AG04450 (cell line): ENCODE measurements at places on chromosomes 7 and 10.
A peak's percentile ranks its signal among the peaks of the same experiment; 100 is the strongest.

- no peak for DNase-seq
These were observed 317.4 kb downstream of the KIF20B start for GRCh38 chr10:90018819-90019218.

- DNase-seq, result no peak
These were observed 88.1 kb downstream of the ANKIB1 start for GRCh38 chr7:92333866-92334265.

- no peak for DNase-seq
These were observed 2.8 kb upstream of the SMARCD3 start for GRCh38 chr7:151251328-151251688.

DNA sequence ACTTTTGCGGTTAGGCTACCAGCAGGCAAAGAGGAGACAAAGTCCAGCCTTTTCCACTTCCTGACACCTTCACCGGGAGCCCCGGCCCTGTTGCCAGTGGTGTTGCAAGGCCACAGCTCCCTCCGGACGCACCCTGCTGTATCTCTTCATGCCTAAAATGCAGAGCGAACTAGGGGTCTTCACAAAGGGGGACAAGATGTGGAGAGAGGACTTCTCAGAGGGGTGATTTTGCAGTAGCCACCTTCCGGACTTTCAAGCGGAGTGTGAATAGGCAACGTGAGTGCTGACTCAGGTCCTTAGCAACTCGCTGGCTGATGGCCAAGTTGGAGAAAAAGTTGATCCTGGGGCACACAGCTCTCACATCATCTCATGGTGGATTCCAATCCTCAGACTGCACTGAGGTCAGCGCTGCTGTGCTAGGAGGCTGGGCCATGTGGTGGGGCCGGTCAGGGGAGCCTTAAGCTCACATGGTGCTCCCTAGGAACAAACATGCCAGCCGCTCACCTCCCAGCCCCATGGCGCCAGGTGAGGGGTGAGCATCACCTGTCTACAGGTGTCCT is 166.3 kb downstream of the LCOR start:
- peak; percentile 72 for DNase-seq

DNA sequence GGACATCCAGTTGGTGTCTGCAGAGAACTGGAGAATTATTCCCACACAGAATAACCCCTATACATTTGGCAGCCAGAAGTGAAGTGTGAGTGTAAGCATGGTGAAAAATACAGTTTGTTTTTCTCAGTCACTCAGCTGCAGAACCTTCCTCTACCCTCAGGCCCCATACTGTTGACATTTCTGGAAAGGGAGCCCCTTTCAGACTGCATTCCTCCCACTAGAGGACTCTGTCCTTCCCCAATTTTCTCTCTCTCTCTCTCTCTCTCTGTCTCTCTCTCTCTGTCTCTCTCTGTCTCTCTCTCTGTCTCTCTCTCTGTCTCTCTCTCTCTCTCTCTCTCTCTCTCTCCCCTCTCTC is 86.8 kb upstream of the STEAP1B start:
- no peak for DNase-seq

DNA sequence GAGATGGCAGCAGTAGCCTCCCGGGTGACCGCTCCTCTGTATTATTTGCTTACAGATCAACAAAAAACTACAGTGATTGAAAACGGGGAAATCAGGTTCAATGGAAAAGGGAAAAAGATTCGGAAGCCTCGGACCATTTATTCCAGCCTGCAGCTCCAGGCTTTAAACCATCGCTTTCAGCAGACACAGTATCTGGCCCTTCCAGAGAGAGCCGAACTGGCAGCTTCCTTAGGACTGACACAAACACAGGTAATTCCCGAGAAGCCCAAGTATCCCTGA is 2.2 kb downstream of the DLX6 start:
- DNase-seq, result no peak

- DNase-seq, result peak; percentile 71
These were observed 73.0 kb downstream of the MICU1 start for GRCh38 chr10:72552857-72553256.

DNA sequence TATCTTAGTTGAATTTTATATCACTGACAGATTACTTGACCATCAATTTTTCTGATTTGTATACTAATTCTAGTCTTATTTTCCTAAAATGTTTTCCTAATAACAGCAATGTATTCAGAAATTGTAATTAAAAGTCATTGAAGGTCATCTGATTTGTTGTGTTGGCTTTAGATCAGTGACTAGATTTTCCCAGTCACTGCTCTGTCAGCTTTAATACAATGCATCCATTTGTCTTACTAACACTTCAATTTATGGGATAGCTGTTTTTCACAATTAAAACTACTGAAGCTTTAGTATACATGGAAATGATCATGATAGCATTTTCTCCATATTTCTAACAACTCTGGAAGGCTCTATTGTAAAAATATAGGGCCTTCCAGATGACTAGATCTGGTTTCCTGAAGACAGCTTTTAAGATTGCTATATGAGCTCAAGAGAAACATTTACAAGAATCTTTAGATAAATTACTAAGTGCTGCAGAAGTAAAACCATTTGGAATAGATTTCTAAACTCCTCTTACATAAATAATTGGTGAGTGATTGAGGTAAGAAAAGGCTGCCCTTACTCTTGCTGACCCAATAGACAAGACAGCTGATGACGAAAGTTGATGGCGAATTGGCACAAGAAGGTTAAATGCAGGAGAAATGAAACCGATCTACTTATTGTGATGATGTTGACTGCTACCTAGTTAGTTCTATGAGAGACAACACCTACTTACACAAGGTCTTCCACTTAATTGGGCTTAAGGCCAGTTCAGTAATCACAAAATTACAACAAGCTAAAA is 74.1 kb downstream of the LRRTM3 start:
- no peak for DNase-seq

- no peak for DNase-seq
These were observed 23.7 kb downstream of the ELMO1 start for GRCh38 chr7:37424995-37425394.

GRCh38 chr7:98213296-98213887 is 2.2 kb downstream of the BHLHA15 start:
- no peak for DNase-seq

- no peak for DNase-seq
These were observed 2.2 kb downstream of the TBATA start for GRCh38 chr10:70782746-70783680.

DNA sequence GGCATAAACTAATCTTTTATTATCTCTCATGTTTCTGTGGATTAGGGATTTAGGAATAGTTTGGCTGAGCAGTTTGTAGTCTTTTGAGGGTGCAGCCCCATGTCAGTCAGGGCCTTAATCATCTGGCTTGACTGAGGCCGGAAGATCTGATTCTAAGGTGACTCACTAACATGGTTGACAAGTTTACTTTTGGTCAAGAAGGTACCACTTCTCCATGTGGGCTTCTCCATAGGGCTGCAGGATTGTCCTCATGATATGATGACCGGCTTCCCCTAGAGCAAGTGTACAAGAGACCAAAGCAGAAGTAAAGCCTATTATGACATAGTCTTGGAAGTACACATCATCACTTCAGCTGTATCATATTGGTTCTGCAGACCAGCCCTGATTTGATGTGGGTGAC is 45.9 kb upstream of the OIT3 start:
- no peak for DNase-seq

DNA sequence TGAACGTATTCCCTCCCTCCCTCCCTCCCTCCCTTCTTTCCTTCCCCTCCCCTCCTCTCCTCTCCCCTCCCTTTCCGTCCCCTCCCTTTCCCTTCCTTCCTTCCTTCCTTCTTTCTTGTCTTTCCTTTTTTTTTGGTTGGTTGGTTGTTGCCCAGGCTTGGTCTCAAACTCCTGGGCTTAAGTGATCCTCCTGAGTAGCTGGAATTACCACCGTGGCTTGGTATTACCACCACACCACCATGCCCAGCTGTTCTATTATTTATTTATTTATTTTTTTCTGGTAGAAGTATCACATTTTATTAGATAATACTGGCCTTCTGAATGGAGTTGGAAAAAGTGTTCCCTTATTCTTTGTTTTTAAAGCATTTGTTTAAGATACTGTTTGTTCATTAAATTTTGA is 95.9 kb downstream of the PHF14 start:
- DNase-seq, result no peak

GRCh38 chr10:104255311-104255981 is 754 bp downstream of the GSTO1 start:
- DNase-seq, result peak; percentile 37
